ENCODE measurements at places on chromosomes 4 and X.

DNA sequence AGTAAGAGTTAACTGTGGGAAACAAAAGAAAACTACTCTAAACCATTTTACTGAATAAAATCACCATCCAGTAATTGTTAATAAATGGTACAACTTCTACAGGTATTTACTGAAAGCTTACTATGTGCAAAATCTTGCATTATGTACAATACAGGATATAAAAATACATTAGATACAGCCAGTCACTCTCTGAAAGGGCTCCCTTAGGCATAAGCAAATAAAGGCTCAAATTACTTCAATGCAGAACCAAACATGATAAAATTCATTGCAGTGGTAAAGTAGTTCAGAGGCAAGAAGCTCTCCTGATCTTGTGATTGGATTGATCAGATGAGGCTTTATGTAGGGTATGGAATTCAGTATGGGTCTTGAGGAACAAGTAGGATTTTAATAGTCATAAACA, 100.2 kb downstream of the KLHL13 start:
- no peak for DNase-seq

DNA sequence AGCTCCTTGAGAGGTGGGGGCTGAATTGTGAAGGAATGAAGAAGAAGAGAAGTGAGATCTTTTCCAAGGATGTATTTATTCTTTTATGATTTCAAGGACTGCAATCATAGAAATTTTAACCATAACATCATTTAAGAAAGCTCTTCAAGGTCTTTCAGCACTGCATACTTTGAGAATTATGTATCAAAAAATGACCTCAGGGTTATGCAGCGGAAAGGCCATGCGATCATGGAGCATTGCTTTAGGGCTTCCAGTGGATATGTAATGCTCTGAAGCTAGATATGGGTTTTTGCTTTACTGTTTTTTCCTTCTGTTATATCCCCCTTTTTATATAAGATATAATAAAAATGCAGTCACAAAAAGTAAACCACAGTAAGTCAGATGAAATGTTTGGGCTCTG, 38.7 kb downstream of the SGMS2 start:
- DNase-seq: no peak

DNA sequence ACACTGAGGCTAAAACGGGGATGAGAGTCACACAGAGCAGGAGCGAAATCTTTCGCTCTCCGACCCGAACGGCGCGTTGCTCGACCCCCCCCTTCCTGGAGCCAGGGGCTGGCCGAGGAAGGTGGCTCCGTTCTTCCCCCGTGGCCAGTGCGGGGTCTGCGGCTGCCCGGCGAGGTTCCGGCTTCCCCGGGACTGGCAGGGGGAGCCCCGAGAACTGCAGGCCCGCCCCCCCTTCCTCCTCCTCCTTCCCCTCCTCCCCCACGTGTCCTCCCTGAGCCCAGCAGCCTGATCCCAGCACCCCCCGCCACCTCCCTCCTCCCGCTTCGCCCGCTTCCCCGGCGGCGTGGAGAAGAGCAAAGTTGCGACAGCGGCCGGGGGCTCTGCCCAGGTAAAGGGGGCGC, 2.4 kb upstream of the BCORL1 start:
- no peak for DNase-seq

- no peak for DNase-seq
These were observed 669.2 kb upstream of the AADAT start for GRCh38 chr4:170758988-170759387.

GRCh38 chrX:18725310-18725943, 18.0 kb downstream of the PPEF1 start:
- no peak for DNase-seq

Data from left forelimb (tissue), 1 donor.